ENCODE measurements at places on chromosomes 6 and 20. TPM values are rescaled to one million over a fixed set of nuclear protein-coding genes. Genes with fewer than 3 reads are reported as not detected.
A peak's percentile ranks its signal among the peaks of the same experiment; 100 is the strongest.

DNA sequence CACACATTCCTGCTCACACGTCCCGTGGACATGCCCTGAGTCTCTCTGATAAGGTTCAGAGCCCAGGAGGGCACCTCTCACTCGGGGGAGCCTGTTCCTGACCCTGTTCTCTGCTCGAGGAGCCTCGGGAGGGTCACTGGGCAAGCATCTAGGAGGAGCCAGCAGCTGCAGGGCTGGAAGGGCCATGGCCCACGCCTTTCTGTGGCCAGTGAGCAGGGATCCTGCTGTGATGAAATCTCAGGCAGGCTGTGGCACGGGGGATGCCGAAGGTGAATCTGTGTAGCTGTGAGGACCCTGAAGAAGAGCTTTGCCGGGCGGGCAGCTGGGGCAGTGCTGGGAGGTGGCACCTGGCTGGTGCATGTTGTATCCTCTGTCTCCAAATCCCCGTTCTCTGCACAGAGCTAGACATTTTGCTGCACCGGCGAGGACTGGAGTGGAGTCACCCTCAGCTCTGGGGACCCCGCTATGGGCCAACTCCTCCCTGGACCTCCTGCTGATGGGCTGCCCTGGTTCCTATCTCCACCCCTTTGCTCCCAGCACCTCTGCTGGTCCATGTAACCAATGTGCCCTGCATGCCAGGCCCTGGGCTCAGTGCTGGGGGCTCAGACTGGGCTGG lies 7.1 kb upstream of the NPBWR2 start:
- DNase-seq = peak; percentile 14

DNA sequence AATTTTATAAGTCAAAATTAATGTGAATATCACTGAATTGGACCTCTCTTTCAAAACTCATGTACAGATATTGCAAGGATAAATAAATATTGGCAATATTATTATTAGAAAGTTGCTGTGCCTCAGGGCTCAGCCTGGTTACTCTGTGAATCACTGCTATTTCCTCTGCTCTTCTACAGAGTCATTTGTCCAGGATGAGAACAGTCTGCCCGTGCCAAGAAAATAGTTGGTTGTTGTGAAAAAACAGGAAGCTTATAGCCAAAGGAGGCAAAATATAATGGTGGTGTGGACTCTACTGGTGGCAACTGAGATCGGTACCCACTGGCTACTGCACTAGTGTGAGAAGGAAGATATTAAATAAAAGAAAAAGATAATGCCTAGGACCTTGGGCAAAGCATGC lies 93.6 kb downstream of the RIMS1 start:
- no peak for DNase-seq

- DNase-seq = no peak
Observed at GRCh38 chr20:25053255-25054031, 4.5 kb downstream of the ACSS1 start.

DNA sequence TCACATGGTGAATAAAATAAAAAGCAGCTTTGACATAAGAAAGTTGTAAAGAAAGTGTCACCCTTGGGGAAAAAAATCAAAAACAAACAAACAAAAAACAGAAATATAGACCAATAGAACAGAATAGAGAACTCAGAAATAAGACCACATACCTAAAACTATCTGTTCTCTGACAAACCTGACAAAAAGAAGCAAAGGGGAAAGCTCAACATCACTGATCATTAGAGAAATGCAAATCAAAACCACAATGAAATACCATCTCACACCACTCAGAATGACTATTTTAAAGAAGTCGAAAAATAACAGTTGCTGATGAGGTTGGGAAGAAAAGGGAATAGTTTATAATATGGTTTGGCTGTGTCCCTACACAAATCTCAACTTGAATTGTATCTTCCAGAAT lies 159.1 kb downstream of the TINAG start:
- no peak for DNase-seq

DNA sequence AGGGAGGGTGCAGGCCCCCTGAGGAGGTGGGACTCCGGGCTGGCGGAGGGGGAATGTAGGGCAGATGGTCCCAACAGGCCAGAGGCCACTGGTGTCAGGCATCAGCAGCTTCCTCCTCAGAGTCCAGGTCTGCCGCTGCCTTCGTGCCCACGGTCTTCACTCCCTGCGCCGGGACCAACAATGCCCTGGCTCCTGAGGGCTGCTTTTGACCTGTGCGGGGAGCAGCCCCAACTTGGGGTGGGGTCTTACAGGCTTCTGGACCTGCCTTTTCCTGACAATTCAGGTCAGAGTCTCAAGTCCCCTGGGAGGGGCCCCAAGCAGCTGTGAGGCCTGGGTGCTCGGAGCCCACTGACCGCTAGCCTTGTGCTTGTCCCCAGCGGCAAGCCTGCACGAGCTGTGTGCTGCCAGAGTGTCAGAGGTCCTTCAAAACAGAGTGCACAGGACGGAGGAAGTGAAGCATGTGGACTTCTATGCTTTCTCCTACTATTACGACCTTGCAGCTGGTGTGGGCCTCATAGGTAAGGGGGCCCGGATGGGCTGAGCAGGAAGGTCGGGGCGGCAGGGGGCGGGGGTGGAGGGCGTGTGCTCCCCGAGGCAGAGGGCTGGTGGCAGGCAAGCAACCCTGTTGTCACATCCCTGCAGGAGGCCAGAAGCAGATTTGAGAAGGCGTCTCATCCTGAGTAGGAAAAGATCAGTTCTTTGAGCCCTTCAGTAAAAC lies 25.3 kb upstream of the PYGB start:
- DNase-seq = no peak

- DNase-seq = no peak
Observed at GRCh38 chr20:53515749-53516148, 77.9 kb downstream of the ZNF217 start.

DNA sequence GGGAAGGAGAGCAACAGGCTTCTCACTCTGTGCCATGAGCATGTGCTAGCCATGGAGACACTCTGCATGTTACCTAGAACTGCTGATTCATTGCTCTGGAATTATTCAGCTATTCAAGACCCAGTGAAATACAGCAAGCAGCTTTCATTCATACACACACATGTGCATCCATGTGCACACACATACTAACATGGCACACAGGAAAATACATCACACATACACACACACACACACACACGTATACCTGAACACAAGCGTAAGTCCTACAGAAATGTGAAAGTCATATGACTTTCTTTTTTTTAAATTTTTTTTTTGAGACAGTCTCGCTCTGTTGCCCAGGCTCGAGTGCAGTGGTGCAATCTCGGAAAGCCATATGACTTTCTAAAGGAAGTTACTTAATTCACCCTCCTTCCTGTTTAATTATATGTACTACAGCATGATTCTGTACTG lies 108.2 kb upstream of the NFATC2 start:
- DNase-seq = no peak

- no peak for DNase-seq
Observed at GRCh38 chr6:99940582-99940981, 53.4 kb downstream of the MCHR2 start.

- no peak for DNase-seq
Observed at GRCh38 chr20:11103866-11104265, 430.1 kb upstream of the JAG1 start.

DNA sequence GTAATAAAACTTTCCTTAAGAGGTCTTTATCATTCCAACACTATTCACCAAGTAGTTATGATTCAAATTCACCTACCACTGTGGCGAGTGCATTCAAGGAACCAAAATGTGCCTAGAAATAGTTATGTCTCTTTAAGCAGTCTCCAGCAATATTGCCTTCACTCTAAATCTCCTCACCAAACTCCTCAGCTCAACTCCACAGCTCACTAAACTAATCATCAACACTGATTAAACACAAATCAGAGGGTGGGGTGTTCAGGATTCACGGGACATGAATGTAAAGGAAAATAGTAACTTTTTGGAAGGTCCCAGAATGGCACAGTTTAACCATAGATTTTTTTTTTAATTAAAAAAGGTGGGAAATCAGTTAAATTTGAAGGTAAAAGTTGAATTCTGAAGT lies 70.5 kb upstream of the THEMIS start:
- no peak for DNase-seq

- no peak for DNase-seq
Observed at GRCh38 chr20:43961541-43962471, 47.2 kb downstream of the TOX2 start.

- DNase-seq = no peak
Observed at GRCh38 chr6:158706369-158706982, 56.6 kb downstream of the SYTL3 start.

- DNase-seq = no peak
Observed at GRCh38 chr20:50199703-50200102, 9.1 kb downstream of the CEBPB start.

GRCh38 chr6:138592749-138593123 lies 93.4 kb upstream of the NHSL1 start:
- no peak for DNase-seq

DNA sequence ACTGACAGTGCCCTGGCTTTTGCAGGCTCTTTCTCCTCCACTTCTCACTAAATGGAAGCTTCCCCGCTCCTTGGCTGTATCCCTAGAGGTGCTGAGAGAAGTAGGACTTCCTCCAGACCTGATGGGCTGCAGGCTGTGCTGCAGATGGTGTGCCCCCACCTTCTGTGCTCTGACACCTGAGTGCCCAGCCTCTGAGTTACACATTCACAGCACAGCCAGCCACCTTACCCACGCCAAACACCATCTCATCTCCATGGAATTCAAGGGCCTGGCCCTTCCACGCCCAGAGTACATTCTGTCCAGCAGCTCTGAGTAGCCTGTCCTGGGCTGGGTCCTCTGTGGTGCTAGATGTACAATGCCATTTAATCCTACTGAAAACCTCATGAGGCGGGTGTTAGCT lies 5.3 kb downstream of the SFTA2 start:
- DNase-seq = no peak

HIVEP2 gene
- 47.3 TPM for total RNA-seq

MUC21 gene
- total RNA-seq = not detected

HRH3 gene
- total RNA-seq = not detected

WFDC10B gene
- not detected for total RNA-seq

DNMT3B gene
- total RNA-seq = 2.0 TPM

TCP11 gene
- total RNA-seq = not detected

DCBLD1 gene
- 36.9 TPM for total RNA-seq

TFAP2C gene
- total RNA-seq = 11.6 TPM
